CD8-positive, alpha-beta T cell (primary cell): ENCODE measurements at places on chromosomes 1 and 21. TPM values are rescaled to one million over a fixed set of nuclear protein-coding genes. Genes with fewer than 3 reads are reported as not detected.

INKA2 gene
- total RNA-seq: 0.54 TPM

PLXNA2 gene
- total RNA-seq: 1.9 TPM

WNT9A gene
- not detected for total RNA-seq

SPRR4 gene
- not detected for total RNA-seq

CHRNB2 gene
- total RNA-seq: not detected

OR2L3 gene
- total RNA-seq: not detected

HSD3B2 gene
- not detected for total RNA-seq

COL6A2 gene
- total RNA-seq: 74.4 TPM
